ENCODE measurements at places on chromosomes 13 and 19.

DNA sequence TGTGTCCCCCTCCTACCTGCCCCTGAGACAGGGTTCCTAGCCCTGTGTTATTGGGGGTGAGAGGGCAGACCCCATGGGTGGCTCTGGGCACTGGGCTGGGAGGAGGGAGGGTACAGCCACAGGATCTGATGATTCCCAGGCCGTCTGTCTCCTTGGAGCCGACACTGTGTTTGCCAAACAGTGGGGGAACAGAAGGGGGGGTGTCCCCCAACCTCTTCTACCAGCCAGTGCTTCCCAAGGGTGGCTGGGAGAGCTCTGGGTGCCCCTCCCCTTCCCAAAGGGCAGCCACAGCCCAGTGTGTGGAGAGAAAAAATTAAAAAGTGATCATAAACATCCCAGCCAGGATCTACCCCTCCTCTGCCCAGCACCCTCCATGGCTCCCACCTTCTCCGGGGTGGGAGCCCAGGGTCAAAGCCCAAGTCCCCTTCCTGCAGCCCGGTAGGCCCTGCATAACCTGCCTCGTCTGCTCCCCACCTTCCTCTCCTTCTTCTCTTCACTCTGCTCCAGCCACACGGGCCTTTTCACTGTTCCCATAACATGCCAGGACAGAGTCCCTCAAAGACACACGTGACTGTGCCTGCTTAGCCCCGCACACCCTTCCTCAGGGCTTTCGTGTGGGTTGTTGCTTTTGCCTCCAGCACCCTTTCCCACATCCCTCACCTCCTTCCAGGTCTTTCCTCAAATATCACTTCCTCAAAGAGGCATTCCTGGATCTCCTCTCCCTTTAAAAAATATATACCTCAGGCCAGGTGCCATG is 1.4 kb upstream of the PLIN4 start:
- no peak for DNase-seq

DNA sequence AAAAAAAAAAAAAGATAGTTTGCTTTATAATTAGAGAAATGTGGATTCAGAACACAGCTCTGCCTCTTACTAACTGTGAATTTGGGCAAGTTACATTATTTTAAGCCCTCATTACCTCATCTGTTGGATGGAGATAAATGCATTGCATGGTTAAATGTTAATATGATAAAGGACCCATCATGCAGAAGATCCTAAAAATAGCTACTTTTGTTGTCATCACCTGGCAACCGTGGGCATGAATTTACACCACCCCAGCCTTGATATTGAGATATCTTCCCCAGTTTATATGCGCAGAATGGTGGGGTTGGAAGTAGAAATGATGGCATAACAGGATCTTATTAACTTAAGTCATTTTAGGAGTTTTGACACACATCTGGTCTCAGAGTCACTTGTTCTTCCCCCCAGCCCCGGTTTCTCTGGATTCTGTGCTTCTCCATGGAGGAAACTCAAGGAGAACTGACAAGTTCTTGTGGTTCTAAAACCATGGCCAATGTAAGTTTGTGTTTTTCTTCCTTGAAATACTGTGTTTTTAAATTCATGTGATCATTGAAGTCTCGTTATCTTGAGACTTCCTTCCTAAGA is 8.9 kb downstream of the ZNF546 start:
- DNase-seq: no peak

- DNase-seq: no peak
These were observed 353.6 kb downstream of the FGF9 start for GRCh38 chr13:22024381-22024994.

DNA sequence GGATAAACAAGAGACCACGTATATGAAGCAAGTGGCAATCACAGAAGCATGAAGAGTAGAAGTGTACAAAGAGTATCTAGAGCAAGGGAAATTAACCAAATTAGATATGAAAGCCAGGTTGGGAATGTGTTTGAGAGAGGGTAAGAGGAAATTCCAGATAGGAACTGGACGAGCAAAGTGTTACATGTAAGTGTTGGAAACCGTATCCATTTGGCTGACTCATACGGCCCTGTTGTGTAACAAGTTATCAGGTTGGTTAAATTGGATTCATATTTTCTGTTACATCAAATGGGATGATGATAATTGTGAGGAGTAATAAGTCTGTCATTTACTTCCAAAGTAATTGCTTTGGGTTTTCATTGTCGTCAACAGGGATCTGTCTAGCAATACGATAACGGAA is 46.7 kb downstream of the RXFP2 start:
- no peak for DNase-seq

DNA sequence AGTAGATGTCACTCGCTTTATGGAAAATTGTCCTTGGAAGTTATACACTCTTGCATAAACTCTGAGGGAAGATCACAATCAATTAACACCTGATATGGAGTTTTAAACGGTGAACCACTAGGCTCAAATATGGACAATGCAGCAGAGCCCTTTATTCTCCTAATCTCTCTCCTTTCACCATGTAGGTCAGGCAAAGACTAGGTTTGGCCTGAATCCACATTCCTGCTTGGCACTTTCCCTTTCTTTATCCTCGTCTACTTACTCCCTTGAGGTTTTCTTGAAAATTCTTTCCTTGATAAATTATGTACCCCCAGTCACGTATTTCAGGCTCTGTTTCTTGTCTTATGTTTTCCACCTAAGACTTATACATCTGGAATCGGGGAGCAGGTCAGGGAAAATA is 751.7 kb downstream of the DACH1 start:
- no peak for DNase-seq

DNA sequence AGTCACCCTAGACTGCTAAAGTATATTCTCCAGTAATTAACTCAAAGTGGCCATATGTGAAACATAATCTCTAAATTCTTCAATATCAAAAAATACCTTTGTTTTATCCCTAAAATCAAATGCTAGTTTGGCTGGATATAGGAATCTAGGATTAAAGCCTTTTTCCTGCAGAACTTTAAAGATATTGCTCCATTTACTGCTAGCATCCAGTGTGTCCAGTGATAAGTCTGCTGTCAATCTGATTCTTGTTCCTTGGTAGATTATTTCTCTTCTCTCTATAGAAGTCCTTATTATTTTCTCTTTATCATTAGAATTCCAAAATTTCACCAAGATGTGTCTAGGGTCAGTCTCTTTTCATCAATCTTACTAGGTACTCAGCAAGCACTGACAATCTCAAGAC is 384.6 kb downstream of the FGF14 start:
- DNase-seq: no peak

DNA sequence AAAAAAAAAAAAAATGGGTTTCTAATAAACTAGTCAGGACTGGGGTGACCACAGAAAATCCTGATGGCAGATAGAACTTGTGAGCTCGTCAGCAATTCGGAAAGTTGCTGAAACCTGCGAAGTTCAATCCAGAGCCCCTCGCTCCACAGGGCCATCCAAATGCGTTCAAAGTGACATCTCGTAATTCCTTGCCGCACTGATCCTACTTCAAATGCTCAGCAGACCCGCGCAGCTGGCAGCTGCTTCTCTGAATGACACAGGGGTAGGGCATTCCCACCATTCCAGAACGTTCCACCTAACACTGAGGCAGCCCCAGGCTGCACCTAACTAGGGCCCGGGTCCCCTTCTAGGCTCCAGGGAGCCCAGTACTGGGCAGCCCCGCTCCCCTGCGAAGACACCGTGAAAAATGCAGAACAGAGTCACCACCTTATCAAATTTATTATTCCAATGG is 4.8 kb upstream of the DAPK3 start:
- DNase-seq: no peak

GRCh38 chr13:112626761-112627160 is 38.8 kb upstream of the TUBGCP3 start:
- no peak for DNase-seq

GRCh38 chr13:33351319-33351718 is 65.8 kb upstream of the STARD13 start:
- DNase-seq: peak; percentile 61

DNA sequence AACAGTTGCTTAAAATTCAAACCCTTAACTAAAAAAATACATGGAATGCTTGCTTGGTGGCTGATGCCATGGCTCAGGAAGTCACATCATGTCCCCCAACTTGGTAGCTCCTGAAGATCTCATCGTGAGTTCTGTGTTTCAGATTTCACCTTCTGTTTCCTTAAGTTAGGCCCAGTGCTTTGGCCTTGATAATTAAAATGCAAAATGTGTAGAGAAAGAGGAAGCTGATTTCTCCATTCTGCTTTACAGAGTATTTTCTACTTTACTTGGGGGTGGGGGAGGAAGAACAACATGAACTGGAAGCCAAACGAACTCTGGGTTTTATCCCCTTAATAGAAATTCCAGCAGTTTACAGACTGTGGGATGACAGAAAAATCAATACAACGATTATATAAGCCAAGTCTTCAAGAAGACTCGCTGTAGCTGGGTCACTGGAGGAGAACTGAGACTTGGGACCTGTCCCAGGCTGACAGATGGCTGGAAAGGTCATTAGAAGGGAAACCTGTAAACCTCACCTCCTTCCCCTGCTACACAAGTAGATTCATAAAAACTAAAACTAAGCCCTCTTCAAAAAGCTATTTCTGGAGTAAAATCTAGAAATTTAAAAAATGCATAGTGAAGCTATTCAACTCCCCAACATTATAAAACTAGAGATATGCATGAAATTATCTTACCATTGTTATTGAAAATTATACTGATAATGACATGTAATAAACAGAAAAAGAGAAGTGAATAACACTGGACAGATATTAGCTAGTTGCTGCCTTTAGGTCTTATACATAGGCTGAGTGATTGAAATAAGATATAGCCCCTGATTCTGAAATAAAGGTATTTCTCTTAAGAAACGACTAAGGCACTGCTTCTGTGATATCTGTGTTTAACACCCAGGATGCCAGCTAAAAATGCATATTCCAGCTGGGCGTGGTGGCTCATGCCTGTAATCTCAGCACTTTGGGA is 22.1 kb upstream of the GGACT start:
- DNase-seq: no peak

- no peak for DNase-seq
These were observed 202.1 kb upstream of the GPR12 start for GRCh38 chr13:26962671-26963070.

GRCh38 chr13:77740931-77741596 is 43.6 kb downstream of the SLAIN1 start:
- DNase-seq: no peak

GRCh38 chr13:31749929-31750328 is 10.6 kb downstream of the RXFP2 start:
- DNase-seq: peak; percentile 98

- no peak for DNase-seq
These were observed 51.9 kb upstream of the C1QTNF9B start for GRCh38 chr13:23949200-23949599.

GRCh38 chr19:58350001-58350861 is 3.1 kb downstream of the A1BG start:
- DNase-seq: no peak

- no peak for DNase-seq
These were observed 93.9 kb downstream of the GNG7 start for GRCh38 chr19:2608602-2608922.

- no peak for DNase-seq
These were observed 1141.6 kb upstream of the MIR17HG start for GRCh38 chr13:90205911-90206310.

DNA sequence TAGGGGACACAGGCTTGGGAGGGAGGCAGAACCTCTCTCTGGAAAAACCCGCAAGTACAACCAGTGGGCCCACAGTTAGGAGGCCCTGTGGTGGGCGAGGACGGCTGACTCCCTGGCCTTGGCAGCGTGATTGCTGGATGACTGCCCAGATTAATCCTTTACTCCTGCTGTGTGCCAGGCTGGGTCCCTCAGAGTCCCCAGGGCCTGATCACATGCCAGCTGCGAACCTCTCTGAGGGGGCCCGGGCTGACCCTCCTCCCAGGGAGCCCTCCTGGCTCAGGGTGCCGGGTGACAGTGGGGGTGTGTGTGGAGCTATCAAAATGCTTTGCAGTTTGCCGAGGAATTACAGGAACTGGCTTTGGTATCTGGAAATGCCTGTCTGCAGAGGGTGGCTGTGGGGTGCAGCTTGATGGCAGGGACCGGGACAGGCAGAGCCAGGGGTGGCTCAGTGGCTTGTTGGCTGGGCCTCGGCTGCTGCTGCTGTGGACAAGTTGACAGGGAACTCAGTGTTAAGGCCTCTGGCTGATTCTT is 48.9 kb downstream of the DNM2 start:
- peak; percentile 29 for DNase-seq

DNA sequence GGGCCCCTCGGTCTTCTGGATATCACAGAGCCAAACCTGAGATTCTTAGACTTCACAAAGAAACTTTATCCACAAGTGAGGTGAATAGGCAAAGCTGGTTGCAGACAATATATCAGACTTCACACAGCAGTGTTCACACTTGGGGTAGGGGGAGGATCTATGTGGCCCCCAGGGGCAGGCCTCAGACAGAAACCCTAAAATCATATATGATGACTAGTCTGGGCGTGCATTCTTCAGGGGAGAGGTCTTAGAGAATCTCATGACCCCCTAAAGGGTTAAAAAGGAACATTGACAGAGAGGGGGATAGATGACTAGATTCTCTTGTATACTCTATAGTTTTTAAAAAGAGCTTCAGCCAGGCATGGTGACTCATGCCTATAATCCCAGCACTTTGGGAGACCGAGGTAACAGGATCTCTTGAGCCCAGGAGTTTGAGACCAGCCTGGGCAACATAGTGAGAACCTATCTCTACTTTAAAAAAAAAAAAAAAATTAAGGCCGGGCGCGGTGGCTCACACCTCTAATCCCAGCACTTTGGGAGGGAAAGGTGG is 2.8 kb downstream of the TYROBP start:
- no peak for DNase-seq

DNA sequence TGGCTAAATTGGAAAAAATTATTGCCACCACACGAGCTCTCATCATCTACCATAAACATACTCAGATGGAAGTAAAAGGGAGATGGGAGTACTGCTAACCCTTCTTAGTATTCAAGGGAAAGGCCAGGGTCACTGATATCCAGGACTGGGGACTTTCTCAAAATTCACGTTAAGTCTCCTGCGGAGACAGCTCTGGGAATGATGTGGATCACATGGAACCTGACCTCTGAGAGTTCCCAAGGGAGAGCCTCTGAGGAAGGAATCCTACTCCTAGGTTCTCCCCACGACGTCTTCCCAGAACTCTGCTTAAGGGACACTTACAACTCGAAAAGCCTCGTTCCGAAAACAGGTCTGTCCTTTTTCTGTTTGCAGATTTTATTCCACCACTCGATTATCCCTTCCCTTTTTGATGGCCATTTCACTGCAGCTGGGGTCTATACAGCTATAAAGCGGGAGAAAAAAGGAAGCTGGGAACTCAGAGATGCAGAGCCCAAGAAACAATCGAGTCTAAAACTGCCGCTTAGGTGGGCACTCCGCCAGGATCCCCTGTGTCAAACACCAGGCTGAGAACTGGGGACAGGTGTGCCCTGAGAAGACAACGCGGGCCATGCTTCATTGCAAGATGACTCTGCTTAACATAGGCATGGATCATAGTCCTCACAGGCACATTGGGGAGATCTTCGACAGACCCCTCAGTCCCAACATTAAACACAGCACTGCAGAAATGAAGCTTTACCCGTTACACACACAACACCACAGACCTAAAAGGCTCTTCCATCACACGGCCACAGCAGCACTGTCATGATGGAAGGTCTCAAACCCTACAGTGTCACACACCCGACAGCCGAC is 823 bp upstream of the ZNF567 start:
- DNase-seq: peak; percentile 4

All from fibroblast of skin of back (primary cell).